Muscle of arm (tissue), 14 donors: ENCODE measurements at places on chromosomes 6 and 20. TPM values are rescaled to one million over a fixed set of nuclear protein-coding genes. Genes with fewer than 3 reads are reported as not detected.

Gene GLP1R
- polyA plus RNA-seq: 0.17 TPM

Gene MCCD1
- not detected for polyA plus RNA-seq

Gene LINC00237
- polyA plus RNA-seq: not detected

Gene LAMA2
- 169 TPM for polyA plus RNA-seq

Gene PIGU
- 24.3 TPM for polyA plus RNA-seq

Gene TMEM244
- polyA plus RNA-seq: not detected

Gene MEI4
- polyA plus RNA-seq: not detected

Gene GPR6
- polyA plus RNA-seq: not detected

- DNase-seq: no peak
Observed at GRCh38 chr6:11828262-11828870, 49.8 kb upstream of the ADTRP start.

DNA sequence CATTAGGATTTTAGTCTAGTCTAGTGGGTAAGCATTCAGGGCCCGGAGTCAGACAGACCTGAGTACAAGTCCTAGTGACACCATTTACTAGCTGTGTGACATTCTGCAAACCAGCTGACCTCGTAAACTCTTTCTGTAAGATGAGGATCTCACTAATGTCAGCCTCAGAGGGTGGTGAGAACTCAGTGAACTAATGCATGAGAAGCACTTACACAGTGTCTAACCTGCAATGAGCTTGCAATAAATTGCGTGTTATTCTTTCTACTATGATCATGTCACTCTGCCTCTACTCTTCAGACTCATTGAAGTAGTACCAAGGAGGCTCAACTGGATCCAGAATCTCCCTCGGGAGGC, 41.1 kb upstream of the ZNF831 start:
- no peak for DNase-seq

GRCh38 chr20:35771367-35771688, 487 bp upstream of the PHF20 start:
- DNase-seq: no peak

GRCh38 chr20:61599061-61599531, 347.0 kb downstream of the CDH4 start:
- no peak for DNase-seq

DNA sequence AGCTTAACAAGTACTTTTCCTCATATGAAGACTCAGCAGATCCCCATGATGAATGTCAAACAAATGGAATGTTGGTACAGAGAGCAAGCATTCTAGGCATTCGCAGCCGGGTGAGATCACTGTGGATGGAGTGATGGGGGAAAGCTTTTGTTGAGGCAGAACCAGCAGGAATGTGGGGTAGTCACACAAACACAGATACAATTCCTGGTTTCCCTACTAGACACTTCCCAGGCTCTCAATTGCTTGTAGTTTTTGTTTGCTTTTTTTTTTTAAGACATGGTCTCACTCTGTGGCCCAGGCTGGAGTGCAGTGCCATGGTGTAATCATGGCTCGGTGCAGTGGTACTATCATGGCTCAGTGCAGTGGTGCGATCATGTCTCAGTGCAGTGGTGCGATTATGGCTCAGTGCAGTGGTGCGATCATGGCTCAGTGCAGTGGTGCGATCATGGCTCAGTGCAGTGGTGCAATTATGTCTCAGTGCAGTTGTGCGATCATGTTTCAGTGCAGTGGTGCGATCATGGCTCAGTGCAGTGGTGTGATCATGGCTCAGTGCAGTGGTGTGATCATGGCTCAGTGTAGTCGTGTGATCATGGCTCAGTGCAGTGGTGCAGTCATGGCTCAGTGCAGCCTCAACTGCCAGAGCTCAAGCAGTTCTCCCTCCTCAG, 15.4 kb upstream of the IER3 start:
- no peak for DNase-seq

DNA sequence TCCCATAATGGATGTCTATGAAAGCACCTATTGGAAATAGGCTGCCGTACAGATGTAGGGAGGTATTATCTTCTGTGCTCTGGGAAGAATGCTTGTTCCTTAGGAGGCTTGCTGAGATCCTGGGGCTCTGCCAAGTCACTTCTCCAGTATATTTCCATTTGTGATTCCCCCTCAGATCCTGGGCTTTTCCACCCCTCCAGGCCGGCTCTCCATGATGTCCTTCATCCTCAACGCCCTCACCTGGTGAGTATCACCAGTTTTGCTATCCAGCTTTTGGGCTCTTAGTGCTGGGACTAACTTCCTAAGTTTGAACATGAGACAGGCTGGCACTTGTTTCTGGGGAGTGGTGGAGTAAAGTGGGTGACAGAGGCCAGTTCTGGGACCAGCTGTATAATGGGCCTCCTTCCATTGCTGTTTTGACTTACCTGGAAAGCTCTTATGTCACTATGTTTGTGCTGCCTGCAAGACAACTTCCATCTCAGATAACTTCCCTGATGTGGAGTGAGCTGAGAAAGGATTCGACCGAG, 2.6 kb downstream of the SYS1 start:
- DNase-seq: no peak

DNA sequence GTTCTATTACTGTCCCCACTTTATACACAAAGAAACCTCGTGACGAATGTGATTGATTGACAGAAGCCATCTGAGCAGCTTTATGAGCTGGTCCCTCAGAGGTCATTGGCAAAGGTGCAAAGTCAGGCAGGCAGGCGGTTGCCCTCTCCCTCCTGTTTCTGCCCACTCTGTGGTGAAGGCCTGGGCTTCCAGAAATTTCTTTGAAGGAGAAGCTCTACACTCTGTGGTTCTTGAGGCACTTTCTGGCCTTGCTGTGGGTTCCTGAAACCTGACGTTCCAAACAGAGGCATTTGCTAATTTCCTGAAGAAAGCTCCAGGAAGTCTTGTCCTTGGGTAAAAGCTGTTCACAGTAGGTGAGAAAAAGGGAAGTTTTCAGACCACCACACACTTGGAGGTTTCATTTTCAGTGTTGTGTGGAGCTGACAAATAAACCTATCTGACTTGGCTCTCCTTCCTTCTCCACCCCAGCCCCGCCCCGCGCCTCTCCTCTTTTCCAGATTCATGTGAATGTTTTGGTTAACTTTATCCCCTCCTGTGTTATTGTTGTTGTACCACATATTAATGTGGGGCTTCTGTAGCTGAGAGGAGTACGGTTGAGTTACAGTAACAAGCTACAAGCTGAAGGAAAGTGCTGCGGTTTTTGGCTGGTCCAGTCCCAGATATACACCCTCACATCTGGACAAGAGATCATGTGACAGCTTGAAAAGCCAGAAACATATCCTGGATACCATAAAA, 274.1 kb downstream of the CLIC5 start:
- DNase-seq: peak; percentile 59

DNA sequence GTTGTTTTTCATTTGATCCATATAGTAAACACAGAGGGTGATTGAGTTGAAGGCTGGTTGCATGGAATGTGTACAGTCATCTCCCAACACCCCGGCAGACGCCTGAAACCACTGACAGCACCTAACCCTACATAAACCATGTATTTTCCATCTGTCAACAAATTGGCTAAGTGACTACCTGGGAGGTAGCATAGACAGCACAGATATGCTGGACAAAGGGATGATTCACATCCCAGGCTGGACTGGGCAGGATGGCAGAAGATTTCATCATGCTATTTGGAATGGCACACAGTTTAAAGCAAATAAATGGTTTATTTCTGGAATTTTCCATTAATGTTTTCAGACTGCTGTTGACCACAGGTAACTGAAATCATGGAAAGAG, 4.4 kb upstream of the VIP start:
- no peak for DNase-seq

- DNase-seq: no peak
Observed at GRCh38 chr6:153096792-153097191, 34.3 kb downstream of the RGS17 start.

GRCh38 chr20:19320005-19320404, 107.6 kb downstream of the SLC24A3 start:
- DNase-seq: no peak

- no peak for DNase-seq
Observed at GRCh38 chr20:57482796-57483195, 42.1 kb downstream of the CTCFL start.

- no peak for DNase-seq
Observed at GRCh38 chr20:24960302-24960801, 11.3 kb downstream of the CST7 start.

DNA sequence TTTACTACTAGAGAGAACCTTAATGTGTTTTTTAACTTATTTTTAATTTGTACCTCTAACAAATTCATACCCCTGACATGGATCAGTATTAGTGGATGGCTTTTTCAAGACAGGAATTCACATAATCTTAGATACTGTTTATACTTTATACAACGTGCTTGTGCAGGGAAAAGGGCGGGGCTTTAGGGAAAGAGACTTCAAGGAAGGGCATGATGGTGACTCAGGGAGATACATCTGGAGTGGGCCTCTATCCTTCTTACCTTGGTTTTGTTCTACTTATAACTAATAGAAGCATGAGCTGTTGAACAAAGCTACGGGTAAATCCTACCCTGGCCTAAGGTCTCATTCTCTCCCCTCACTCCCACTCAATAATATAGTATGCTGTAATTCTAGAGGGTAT, 160.8 kb downstream of the C6orf58 start:
- DNase-seq: no peak

GRCh38 chr20:63697357-63697867, 960 bp downstream of the TNFRSF6B start:
- no peak for DNase-seq
